ENCODE measurements at places on chromosomes 5 and 9. TPM values are rescaled to one million over a fixed set of nuclear protein-coding genes. Genes with fewer than 3 reads are reported as not detected.

- DNase-seq: no peak
Observed at GRCh38 chr5:104352954-104353353, 790.4 kb upstream of the NUDT12 start.

GRCh38 chr5:99169309-99169708 lies 240.5 kb upstream of the CHD1 start:
- peak; percentile 34 for DNase-seq

The ZDHHC11B gene
- 11.7 TPM for total RNA-seq

- no peak for DNase-seq
Observed at GRCh38 chr5:124194282-124194681, 552.2 kb downstream of the ZNF608 start.

DNA sequence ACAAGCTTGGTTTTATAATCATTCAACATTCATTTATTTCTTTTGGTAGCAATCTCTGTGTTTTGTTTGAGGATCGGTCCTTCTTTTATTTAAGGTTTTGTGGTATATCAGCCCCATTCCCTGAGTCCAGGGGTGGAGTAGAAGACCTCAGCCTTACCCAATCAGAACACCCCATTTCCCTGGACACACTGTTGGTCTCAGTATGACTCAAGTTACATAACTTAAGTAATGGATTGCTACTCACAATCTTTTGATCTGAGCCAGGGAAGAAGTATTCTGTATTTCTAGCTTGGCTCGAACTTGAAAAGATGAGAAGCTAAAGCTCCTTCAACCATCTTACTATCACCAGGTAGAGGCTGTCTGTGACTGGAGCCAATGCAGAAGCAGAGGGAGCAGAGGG lies 175.2 kb upstream of the HAPLN1 start:
- DNase-seq: no peak

The SMIM15 gene
- 25.2 TPM for total RNA-seq

The PFN3 gene
- not detected for total RNA-seq

DNA sequence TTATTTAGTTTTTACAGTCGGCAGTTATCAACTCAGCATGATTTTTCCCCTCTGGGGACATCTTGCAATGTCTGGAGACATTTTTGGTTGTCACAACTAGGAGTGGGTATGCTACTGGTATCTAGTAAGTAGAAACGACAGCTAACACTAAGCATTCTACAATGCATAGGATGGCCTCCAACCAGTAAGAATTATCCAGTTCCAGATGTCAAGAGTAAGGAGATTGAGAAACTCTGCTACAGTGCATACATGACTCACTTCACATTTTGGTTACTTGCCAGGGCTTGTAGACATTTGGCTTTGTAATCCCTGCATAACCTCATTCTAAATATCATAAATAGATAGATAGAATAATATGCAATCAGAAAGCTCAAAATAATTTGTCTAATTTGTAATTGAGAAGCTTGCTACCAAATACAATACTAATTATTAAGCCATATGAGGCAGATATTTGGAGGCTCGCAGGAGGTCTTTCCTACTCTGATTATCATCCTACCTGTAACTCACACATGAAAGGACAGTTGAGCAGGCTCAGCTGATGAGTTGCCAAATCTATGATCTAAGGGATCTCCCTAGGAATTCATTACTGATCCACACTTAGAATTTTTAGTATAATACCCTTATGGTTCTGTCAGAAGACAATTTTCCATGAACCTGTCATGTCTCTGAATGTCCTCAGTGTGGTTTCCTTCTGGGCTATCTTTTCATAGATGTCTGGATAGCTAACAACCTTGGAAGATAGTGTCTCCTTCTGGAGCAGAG lies 346.9 kb upstream of the TLE4 start:
- DNase-seq: peak; percentile 2

DNA sequence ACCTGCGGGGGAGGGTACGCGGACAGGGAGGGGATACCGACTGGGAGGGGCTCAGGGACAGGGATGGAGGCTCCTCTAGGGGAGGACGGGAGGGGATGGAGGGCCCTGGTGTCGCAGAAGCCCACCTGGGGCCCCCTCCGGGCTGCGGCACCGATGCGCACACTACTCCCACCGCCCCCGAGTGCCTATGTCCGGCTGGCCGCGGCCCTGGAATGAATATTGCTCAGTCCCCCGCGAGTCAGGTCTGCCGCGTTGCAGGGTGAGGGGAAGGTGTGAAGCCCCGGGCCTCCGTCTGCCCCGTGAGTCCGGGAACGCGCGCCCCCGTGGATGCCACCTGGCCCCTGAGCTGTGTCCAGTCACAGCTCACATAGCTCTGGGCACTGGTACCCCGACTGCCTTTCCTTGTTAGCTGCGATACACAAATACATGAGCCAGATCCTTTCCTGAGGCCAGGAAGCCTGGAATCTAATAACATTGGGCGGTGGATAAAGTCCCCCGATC lies 44.5 kb upstream of the PRSS3 start:
- peak; percentile 32 for DNase-seq

GRCh38 chr9:125343518-125344275 lies 82.1 kb downstream of the GAPVD1 start:
- no peak for DNase-seq

- DNase-seq: no peak
Observed at GRCh38 chr9:18905883-18906629, 127.0 kb downstream of the SAXO1 start.

GRCh38 chr5:23033864-23034263 lies 180.7 kb upstream of the CDH12 start:
- no peak for DNase-seq
